HFFc6 (cell line): ENCODE measurements at places on chromosomes 13 and 19. TPM values are rescaled to one million over a fixed set of nuclear protein-coding genes. Genes with fewer than 3 reads are reported as not detected.

TEX30 gene
- total RNA-seq: 9.6 and 14.5 TPM in 2 replicates

GPR12 gene
- not detected in 3 replicates for total RNA-seq

- DNase-seq: no peak
Observed at GRCh38 chr19:50869479-50869878, 3.8 kb upstream of the KLK2 start.

GRCh38 chr13:99913167-99913566 lies 58.4 kb downstream of the ZIC5 start:
- DNase-seq: no peak

GRCh38 chr19:869245-870177 lies 10.0 kb downstream of the CFD start:
- peak; percentile 91 for DNase-seq

DNA sequence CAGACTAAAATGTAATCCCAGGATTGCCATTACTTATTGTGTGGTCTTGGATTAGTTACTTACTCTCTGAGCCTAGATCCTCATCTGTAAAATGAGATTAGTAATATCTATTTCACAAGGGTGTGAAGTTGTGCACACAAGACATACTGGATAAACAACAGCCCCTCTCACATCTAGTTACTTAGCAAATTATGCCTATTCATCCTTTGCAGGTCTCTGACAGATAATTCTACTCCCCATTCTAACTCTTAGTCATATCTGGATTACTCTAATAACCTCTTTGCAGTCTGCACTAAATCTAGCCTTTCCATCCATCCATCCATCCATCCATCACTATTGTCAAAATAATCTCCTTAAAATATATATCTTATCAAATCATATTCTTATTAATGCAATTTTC lies 12.4 kb downstream of the MTRF1 start:
- DNase-seq: no peak

GRCh38 chr13:19573120-19573716 lies 11.9 kb upstream of the TPTE2 start:
- no peak for DNase-seq

DNA sequence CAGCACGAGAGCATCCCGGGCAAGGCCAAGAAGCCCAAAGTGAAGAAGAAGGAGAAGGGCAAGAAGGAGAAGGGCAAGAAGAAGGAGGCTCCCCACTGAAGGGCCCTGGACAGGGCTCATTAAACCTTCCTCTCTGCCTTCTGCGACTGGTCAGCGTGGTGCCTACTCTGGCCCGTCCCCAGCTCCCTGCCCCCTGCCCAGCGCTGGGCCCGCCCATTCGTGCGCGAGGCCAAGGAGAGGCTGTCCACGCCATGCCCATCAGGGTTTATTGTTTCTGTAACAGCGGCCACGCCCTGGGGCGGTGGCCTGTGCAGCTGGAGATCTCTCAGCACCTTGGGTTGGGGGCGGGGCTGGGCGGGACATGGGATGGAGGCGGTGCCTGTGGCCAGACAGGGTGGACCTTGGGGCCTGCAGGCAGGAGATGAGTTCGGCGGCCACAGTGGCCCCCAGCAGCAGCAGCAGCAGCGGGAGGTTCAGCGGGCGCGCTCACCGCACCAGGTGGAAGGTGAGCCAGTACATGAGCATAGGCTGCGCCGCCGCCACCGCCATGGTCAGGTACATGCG lies 897 bp downstream of the C19orf33 start:
- DNase-seq: no peak
